ENCODE measurements at places on chromosomes 2 and 18. TPM values are rescaled to one million over a fixed set of nuclear protein-coding genes. Genes with fewer than 3 reads are reported as not detected.

Gene CAPN14
- total RNA-seq = 0.26 TPM

Gene ESCO1
- total RNA-seq = 28.2 TPM

Gene PROM2
- total RNA-seq = 5.5 TPM

Gene SLC9A4
- 0.06 TPM for total RNA-seq

Gene RELCH
- 31.1 TPM for total RNA-seq

Gene UGT1A5
- not detected for total RNA-seq

Gene DIPK1C
- not detected for total RNA-seq

Gene LYG1
- 0.80 TPM for total RNA-seq

Gene SALL3
- 0.28 TPM for total RNA-seq

Gene MAP3K20
- 39.7 TPM for total RNA-seq

DNA sequence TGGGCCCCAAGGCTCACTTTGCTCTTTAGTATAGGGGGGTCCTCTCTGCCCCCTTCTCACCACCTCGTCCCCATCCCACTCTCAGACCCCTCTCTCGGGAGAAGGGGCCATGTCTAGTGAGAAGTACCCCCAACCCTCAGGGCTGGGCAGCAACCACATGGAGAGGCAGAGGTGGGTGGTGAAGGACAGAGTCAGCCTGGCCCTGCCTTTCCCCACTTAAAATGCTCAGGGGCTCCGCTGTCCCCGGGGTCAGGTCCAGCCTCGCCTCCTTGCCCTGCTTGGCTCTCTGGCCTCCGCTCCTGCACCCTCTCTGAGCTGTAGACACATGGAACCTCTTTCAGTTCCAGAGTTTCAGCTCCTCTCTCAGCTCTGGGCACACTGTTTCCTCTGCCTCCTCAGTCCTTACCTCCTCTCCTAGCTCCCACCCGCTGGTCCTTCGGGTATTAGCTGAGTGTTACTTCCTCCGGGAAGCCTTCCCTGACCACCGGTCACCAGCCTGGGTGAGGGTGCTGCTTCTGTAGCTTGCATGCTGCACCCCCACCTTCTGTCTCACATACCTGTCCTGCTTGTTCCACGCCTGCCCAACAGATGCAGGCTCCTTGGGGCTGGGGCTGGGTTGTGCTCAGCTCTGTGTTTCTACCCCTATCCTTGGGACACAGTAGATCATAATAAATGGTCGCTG is 79.5 kb upstream of the OTOF start:
- no peak for DNase-seq

- no peak for DNase-seq
These were observed 25.5 kb downstream of the VRK2 start for GRCh38 chr2:58072102-58072501.

DNA sequence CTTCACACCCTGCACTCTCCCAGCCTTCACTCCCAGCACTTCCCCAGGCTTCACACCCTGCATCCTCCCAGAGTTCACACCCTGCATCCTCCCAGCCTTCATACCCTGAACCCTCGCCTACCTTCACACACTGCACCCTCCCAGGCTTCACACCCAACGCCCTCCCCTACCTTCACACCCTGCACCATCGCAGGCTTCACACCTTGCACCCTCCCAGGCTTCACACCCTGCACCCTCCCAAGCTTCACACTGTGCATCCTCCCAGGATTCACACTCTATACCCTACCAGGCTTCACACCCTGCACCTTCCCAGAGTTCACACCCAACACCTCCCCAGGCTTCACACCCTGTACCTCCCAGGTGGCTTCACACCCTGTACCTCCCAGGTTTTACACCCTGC is 448.7 kb upstream of the MYT1L start:
- no peak for DNase-seq

GRCh38 chr2:113854970-113855740 is 34.7 kb upstream of the ACTR3 start:
- DNase-seq = no peak

- DNase-seq = no peak
These were observed 60.4 kb upstream of the NABP1 start for GRCh38 chr2:191617575-191617974.

GRCh38 chr2:182891611-182892010 is 25.2 kb upstream of the FRZB start:
- DNase-seq = no peak

DNA sequence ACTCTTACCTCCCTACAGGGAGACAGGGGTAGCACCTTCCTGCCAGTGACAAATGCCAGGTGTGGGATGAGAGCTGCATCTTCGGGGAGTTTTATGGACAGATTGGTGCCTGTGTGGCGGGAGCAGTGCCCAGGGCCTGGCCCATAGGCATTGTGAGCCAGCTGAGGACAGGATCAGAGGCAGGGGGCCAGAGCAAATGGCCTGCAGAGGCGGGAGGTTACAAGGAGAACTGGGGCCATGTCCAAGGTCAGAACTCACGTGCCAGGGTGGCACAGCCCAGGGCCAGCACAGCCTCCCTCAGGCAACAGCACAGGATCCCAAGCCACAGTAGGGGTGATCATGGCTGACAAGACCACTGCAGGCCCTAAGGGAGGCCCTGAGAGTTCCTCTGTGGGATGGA is 40.2 kb upstream of the MCFD2 start:
- no peak for DNase-seq

DNA sequence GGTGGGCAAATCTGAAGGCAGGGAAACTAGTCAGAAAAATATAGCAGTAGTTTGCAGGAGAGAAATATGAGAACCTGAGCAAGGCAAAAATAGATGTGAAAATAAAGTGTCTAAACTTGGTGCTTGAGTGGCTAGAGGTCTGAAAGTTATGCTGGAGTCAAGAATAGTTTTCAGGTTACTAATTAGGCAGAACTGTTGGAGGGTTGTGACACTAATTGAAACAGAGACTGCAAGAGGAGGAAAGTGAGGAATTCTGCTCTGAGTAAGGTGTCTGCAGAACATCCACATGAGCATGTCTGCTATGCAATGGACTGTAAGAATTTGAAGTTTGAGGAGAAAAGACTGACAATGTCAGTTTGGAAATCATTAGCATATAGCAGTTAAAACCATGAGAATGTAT is 444.0 kb upstream of the LRRTM1 start:
- no peak for DNase-seq

DNA sequence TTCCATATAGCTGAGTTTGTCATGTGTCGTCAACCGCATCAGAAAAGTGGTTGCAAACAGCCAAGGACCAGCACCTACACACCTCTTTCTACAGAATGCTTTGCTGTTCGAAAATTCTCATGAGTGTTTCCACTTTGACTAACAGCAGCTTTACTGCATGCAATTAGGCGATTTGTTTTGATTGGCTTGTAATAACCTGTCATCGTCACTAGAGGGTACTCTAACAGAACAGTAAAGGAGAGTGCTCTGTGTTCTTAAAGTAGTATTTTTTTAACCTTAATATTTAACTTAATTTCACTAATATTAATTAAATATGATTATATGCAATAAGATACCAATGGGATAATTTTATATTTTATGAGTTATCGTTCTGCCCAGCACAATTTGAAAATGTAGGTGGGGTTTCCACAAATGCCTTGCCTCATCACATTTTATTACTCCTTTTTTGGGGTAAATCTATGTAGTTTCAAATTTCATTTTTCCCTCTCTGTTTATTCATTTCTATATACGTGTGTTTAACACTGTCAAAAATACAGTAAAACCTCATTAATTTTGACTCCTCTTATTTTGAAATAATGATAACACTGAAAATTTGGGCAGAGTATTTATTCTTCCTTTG is 502.2 kb downstream of the NRXN1 start:
- no peak for DNase-seq

- no peak for DNase-seq
These were observed 129.5 kb upstream of the ID2 start for GRCh38 chr2:8552293-8552801.

- DNase-seq = no peak
These were observed 1971.0 kb upstream of the LRRTM1 start for GRCh38 chr2:82275599-82275998.

DNA sequence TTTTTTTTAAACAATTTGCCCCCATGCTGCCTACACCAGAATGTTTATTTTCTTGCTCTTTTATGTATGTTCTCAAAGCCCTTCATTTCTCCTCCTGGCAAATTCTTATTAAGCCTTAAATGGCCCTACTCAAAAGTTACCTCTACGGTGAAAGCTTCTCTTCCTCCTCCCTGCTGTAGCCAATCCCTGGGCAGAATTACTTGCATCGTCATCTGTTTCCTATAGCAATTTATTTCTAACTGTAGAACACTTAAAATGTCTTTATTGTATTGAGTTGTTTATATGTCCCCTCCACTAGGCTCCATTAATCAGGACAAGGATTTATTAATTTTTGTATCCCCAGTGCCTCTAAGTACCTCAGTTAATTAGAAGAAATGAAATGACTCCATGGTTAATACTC is 2.5 kb upstream of the RAD51AP2 start:
- DNase-seq = no peak

DNA sequence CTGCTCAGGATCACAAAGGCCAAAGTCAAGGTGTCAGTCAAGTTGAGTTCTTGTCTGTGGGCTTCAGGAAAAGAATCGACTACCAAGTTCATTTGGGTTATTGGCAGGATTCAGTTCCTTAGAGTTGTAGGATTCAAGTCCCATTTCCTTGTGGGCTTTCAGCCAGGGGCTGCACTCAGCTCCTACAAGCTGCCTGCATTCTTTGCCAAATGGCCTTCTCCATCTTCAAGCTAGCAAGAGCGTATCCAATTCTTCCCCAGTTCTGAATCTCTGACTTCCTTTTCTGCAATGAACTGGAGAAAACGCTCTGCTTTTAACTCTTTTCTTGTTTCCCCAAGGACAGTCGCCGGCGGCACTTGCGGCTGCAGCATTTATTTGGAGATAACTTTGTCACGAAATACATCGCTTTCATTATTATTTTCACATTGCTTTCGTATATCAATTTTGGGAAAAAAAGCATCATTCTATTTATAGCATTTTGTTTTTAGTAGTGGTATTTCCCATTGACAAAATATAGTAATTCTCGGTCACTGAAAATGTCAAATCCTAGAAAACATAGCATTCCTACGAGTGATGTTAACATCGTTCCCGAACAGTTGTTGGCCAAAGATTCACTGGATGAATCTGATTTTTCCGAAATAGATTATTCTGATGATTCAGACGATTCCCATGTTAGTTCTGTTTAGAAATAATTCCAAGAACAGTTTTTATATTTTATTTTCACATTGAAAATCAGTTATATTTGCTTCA is 59.6 kb upstream of the SERPINE2 start:
- DNase-seq = peak; percentile 68

DNA sequence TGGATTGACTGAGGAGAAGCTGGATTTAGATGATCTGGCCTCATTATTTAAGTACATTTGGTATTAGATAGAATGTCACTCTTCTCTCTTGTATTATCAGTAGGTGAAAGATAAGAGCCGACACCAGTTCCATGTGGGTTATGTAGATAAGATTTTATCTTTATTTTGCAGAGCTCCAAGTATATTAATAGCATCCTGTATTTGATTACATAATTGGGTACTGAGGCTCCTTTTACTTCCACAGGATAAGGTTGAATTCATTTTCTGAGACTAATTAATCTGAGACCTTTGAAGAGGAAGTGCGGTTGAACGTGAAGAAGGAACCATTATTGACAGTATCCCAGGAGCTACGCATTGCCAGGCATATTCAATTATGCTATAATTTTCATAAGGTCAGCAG is 32.8 kb upstream of the CD226 start:
- DNase-seq = no peak

GRCh38 chr2:26911911-26912861 is 58.3 kb upstream of the MAPRE3 start:
- peak; percentile 56 for DNase-seq

GRCh38 chr18:8721094-8721669 is 15.8 kb downstream of the MTCL1 start:
- DNase-seq = no peak

- DNase-seq = no peak
These were observed 226.6 kb downstream of the ANKRD30B start for GRCh38 chr18:14974576-14974975.

GRCh38 chr2:130864830-130865800 is 28.4 kb downstream of the ARHGEF4 start:
- peak; percentile 88 for DNase-seq

GRCh38 chr2:121949271-121949670 is 193.8 kb downstream of the TSN start:
- no peak for DNase-seq

DNA sequence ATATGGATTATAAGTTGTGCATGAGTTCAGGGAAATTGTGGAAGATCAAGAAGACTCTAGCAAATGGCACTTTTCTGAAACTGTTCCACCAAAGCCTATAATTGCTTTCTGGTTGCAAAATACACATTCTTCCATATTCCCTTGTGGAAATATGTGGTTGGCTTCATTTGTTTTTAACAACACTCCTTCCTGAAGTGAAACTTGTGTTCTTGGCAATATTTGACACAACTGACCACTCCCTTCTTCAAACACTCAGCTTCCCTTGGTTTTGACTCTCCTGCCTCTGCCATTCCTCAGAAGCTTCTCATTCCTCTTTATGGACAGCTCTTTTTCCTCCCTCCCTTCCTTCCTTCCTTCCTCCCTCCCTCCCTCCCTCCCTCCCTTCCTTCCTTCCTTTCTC is 192.3 kb downstream of the PMAIP1 start:
- DNase-seq = no peak

DNA sequence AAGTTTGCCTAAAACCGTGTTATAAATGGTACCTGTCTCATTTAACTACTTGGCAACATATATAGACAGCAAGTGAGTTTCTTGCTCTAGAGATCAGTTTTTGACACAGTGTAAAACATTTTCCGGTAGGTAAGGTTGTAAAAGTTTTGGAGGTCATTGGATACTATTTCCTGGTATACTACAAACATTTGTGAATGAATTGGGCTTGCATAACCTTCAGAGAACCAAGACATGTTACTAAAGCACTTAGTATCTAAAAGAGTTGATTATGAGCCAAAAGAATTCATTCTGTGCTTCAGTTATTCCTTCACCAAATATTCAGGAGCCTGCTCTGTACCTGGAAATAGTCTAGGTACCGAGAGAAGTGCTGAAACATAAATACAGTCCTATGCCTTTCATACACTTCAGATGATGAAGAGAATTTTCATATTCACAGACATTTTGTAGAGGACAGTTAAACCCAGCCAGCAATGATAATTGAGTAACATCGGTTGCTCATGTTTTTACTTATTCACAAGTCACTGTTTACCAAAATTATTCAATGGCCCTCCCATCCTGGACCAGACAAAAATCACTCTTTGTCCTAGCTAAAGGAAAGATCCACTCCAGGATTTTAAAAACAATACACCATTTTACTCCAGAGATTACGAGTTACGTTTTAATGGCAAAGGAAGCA is 319.4 kb upstream of the RBMS1 start:
- DNase-seq = no peak
